ENCODE measurements at places on chromosomes 3 and 15. TPM values are rescaled to one million over a fixed set of nuclear protein-coding genes. Genes with fewer than 3 reads are reported as not detected.
A peak's percentile ranks its signal among the peaks of the same experiment; 100 is the strongest.

The ADAMTS17 gene
- 4.0 TPM for total RNA-seq

The PLXND1 gene
- total RNA-seq: 5.6 TPM

- DNase-seq: no peak
- H3K27ac ChIP-seq: no peak overlapping the region
- H3K36me3 ChIP-seq: no peaks in the 10 kb centered on the region
- H3K4me1 ChIP-seq: peaks cover 5% of the 10 kb centered on the region
- peaks cover 85% of the 10 kb centered on the region for H3K27me3 ChIP-seq
- H3K4me3 ChIP-seq: no peak overlapping the region
Measured at GRCh38 chr3:173589116-173589515, 191.6 kb downstream of the NLGN1 start.

DNA sequence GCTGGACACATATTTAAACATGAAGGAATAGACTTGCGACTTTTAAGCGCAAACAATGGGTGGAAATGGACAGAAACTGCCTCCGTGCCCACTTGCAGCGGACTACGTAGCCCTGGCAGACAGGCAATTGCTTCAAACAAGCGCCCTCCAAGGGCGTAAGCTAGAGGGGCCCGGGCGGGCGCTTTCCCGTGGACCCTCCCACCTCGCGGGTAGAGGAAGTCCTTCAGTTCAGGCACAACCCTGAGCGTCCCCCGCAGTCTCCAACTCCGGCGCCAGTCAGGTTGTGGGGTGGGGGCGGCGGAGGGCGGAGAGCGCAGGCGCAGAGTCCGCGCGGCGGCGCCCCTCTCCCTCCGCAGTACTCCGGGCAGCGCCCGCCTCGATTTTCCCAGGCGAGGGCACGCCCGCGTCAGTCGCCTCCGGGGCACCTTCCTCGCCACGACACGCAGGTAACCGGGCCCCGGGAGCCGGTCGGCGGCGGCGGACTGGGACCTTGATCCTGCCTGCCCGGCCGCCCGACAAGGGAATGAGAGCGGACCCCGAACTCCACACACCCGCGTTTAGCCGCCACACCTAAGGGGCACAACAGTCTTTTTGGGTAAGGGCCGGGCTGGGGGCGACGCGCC lies at the start of gene SLC35G2:
Gene SLC35G2 (plus strand): TSS at position 358 of the 623 bp plus-strand sequence. CDS start 35,335 bp downstream, outside the sequence.
- peaks cover 16% of the 10 kb centered on the region for H3K4me1 ChIP-seq
- H3K36me3 ChIP-seq: no peaks in the 10 kb centered on the region
- H3K4me3 ChIP-seq: peak within 1 kb of the TSS; percentile 84
- H3K27me3 ChIP-seq: no peaks in the 10 kb centered on the region

The ARPP21 gene
- not detected for total RNA-seq

DNA sequence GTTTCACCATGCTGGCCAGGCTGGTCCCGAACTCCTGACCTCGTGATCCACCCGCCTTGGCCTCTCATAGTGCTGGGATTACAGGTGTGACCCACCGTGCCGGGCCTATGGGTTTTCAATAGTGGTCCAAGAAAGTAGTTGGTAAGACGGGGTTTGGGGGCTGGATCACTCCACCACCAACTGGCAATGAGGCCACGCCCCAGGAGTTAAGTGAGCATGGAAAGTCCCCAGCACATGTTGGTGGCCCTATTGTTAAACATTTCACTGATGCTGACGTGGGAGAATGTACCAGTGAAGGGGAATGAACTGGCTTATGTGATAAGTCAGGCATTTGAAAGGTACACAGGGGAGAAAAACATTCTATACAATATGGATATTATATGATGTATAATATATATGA lies 80.4 kb downstream of the CHRD start:
- H3K27ac ChIP-seq: no peak overlapping the region
- DNase-seq: no peak
- H3K4me3 ChIP-seq: no peak overlapping the region
- no peaks in the 10 kb centered on the region for H3K36me3 ChIP-seq
- H3K4me1 ChIP-seq: no peaks in the 10 kb centered on the region
- no peaks in the 10 kb centered on the region for H3K27me3 ChIP-seq

DNA sequence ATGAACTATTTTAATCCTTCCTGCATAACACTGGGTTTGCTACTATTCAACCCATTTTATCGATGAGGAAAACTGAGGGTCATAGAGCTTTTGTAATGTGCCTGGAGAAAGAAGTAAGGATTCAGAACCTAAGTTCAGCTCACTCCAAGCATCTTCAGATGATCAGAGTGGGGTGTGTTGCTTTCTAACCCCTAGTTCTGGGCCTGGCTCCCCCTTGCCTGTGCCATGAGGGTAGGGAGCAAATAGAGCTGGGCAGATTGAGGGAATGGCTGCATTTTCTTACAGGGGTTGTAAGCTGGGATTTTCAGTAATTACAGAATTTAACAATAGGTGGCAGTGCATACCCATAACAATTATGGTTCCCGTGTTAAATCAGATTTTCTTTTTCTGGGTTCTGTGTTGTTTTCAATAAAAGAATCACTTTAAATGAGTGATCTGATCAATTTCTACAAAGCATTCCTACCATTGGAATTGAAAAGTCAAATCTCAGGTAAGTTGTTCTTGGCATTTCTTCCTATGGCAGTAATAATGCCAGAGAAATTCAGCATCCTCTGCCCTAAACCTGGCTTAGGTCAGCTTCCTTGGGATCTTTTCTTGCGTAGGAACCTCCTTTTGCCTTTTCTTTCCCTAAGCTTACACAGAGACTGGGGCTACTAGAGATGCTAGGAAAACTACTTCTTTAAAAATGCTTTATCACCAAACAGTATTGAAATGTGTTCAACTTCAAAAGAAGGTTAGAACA lies 103.8 kb upstream of the IL12A start:
- H3K27ac ChIP-seq: peak overlapping the region; percentile 31
- peak; percentile 46 for DNase-seq
- no peak overlapping the region for H3K4me3 ChIP-seq
- peaks cover 12% of the 10 kb centered on the region for H3K36me3 ChIP-seq
- H3K27me3 ChIP-seq: no peaks in the 10 kb centered on the region

- DNase-seq: no peak
- H3K36me3 ChIP-seq: no peaks in the 10 kb centered on the region
- H3K4me1 ChIP-seq: no peaks in the 10 kb centered on the region
- no peak overlapping the region for H3K27ac ChIP-seq
- H3K4me3 ChIP-seq: no peak overlapping the region
Measured at GRCh38 chr15:74828835-74829234, 2.4 kb downstream of the CPLX3 start.

The TP63 gene
- 26.5 TPM for total RNA-seq

DNA sequence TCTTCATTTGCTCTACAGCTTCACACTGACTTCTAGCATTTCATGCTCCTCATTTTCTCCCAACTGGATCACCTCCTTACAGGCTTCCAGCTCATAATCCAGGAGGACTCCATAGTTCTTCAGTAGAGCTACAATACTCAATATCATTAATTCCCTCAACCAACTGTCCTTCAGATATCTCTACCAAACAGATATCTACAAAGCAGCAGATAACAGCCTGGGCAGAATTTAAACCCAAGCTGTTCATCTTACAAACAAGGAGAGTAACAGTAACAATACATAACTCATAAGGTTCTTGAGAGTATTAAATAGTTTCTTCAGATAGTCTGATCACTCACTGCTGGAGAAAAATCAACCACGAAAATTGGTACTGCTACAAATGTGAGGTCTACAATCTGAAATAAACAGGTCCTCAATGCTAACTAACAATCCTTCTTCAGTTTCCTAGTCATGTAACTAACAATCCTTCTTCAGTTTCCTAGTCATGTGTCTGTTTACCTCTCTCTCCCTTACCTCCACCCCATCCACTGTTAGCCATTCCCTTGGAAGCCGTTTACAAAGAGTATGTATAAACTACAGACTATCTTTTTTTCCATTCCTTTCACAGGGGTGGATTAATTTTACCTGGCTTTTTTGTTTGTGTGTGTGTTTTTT lies 5.0 kb downstream of the PEAK1 start:
- peaks cover 18% of the 10 kb centered on the region for H3K4me1 ChIP-seq
- no peaks in the 10 kb centered on the region for H3K36me3 ChIP-seq
- no peak for DNase-seq
- H3K4me3 ChIP-seq: no peak overlapping the region
- H3K27me3 ChIP-seq: no peaks in the 10 kb centered on the region
- H3K27ac ChIP-seq: no peak overlapping the region

- DNase-seq: peak; percentile 63
- H3K36me3 ChIP-seq: peaks cover 5% of the 10 kb centered on the region
- H3K27ac ChIP-seq: no peak overlapping the region
- H3K27me3 ChIP-seq: peaks cover 30% of the 10 kb centered on the region
Measured at GRCh38 chr3:139937674-139938279, 2.8 kb downstream of the CLSTN2 start.

DNA sequence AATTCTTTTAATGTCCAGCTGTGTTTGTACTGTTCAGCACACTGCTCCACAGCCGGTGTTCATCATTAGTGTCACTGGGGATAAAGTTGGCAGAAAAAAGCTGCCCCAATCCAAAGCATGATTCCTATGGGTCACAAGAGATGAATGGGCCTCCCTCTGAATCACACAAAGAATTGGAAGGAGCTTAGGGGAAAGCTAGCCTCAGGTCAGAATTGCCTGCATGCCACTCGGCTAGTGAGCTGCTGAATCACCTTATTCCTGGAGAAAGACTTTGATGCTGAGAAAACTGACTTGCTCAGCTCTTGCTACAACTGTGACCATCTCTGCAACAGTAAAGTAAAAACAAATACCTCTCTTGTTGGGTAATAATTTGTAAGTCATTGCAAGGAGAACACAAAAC lies 3.5 kb downstream of the CCK start:
- H3K27me3 ChIP-seq: no peaks in the 10 kb centered on the region
- no peaks in the 10 kb centered on the region for H3K36me3 ChIP-seq
- no peaks in the 10 kb centered on the region for H3K4me1 ChIP-seq

DNA sequence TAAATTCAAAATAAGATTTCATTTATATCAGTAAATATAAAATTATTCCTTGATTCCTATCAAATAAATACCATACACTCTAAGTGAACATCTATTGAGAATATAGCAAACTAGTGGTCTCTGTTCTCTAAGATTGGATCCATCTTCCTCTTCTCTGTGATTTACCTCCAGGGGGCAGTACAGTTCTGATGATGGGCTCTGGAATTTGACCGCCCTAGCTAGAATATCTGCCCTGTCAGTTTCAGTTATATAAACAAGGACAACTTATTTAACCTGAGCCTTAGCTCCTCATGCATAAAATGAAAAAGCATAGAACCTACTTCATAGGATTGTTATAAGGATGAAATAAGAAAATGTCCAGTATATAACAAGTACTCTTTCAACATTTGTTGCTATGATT lies 171.1 kb upstream of the CCDC54 start:
- no peaks in the 10 kb centered on the region for H3K27me3 ChIP-seq
- H3K4me1 ChIP-seq: peaks cover 42% of the 10 kb centered on the region
- H3K27ac ChIP-seq: no peak overlapping the region

DNA sequence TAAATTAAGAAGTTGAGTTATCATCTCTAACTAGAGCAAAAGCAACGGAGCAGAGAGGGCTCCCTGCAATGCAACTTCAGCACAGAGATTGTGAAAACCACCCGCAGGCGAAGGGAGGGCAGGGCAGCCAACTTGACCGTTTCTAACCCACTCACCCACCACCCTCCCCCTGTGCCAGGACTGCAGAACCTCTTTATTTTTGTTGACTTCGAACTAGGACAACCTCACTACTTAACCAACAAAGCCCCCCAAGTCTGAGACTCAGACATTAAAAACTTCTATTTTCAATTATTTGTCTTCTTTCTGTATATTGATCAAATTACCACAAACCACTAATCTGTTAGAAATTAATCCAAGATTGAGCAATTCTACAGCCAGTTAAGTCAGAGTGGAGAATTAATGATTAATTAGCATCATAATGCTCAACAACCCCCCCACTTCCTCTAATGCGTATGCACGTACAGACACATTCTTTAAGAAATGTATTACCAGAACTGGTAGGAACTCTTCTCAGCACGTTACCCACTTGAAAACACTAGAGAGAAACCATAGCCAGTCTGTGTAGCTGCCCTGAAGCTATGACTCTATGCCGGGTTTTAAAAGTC lies 2.0 kb downstream of the MGLL start:
- no peaks in the 10 kb centered on the region for H3K36me3 ChIP-seq
- H3K27me3 ChIP-seq: no peaks in the 10 kb centered on the region
- peak overlapping the region; percentile 24 for H3K4me3 ChIP-seq
- peaks cover 49% of the 10 kb centered on the region for H3K4me1 ChIP-seq
- peak; percentile 57 for DNase-seq

All from MCF 10A (cell line).